ENCODE measurements at places on chromosomes 12 and 14. TPM values are rescaled to one million over a fixed set of nuclear protein-coding genes. Genes with fewer than 3 reads are reported as not detected.

GRCh38 chr14:61646366-61647116, 48.8 kb upstream of the HIF1A start:
- DNase-seq = no peak

GRCh38 chr12:32105986-32106516, 596 bp upstream of the BICD1 start:
- no peak for DNase-seq

- peak; percentile 65 for DNase-seq
Measured at GRCh38 chr12:84696908-84697540, 215.6 kb downstream of the SLC6A15 start.

DNA sequence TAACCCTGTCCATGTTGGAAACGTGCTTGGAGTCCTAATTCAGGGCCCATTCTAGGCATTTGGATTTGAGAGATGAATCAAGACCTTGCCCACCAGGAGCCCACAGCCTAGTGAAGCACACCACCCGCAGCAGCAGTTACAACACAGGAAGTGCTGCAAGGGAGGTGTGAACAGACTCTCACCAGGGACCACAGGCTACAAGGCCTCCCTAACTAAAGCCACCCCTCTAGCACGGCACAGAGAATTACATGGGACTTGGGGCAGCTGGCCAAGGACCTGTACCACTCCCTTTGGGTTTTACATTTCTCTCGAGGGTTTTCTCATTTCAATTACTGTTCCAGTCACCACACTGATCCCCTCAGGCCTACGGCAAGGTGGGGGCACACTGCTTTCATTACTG, 49.5 kb upstream of the FOXN3 start:
- no peak for DNase-seq

GRCh38 chr14:92122351-92122677, 545 bp downstream of the CPSF2 start:
- peak; percentile 71 for DNase-seq

- DNase-seq = peak; percentile 97
Measured at GRCh38 chr12:6765634-6766581, at the start of gene PTMS. Gene PTMS, plus strand, starts transcription at chr12:6766363. Its CDS starts 343 bp downstream, at chr12:6766706.

- peak; percentile 94 for DNase-seq
Measured at GRCh38 chr14:25049568-25050268, at the start of gene STXBP6. Gene STXBP6, minus strand, starts transcription at chr14:25050147. Its CDS starts 75,329 bp downstream, at chr14:24974818.

DNA sequence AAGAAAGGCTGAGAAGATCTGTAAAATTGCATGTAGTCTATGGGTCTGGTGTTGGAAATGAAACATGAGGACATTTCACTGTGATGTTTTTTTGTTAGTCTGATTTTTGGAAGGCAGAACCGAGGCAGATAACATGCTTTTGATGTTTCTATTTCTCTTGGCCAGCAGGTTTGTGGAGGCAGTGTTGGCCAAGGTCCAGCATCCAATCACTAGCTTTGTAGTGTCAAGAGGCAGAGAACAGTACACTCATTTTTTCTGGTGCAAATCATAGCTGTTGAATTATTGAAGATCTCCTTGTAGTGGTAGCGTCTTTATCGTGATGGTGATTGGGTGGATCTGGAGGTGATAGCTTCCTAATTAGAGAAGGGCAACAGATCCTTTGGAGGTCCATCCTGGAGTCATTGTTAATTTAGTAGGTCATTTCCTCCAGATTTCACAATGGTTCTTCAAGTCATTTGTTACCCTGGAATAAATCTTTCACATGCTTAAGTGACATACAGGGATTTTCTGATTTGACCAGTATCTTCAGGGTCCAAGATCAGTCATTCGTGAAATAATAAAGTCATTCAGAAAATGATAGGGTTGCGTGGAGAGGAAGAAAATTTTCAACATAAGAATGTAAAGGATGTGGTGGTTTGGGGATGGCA, 252.4 kb upstream of the CPNE8 start:
- DNase-seq = no peak

- DNase-seq = no peak
Measured at GRCh38 chr14:105417690-105418121, 1.9 kb upstream of the MTA1 start.

GRCh38 chr12:76288218-76288617, 60.0 kb downstream of the BBS10 start:
- DNase-seq = no peak

- DNase-seq = no peak
Measured at GRCh38 chr12:105832021-105832420, 306.7 kb downstream of the NUAK1 start.

- DNase-seq = peak; percentile 85
Measured at GRCh38 chr12:84502907-84503787, 409.5 kb downstream of the SLC6A15 start.

DNA sequence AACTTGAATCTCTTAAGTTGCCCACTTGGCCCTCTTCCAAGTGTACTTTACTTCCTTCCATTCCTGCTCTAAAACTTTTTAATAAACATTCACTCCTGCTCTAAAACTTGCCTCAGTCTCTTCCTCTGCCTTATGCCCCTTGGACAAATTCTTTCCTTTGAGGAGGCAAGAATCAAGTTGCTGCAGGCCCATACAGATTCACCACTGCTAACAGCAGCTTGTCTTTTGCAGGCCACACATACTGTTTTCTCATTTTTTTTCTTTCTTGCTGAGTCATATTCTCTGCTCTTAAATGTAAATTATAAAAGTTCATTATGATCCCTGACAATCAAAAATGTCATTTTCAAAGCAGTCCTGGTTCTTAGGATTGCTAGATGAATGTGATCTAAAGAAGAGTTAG, 1820.8 kb upstream of the FLRT2 start:
- no peak for DNase-seq

DNA sequence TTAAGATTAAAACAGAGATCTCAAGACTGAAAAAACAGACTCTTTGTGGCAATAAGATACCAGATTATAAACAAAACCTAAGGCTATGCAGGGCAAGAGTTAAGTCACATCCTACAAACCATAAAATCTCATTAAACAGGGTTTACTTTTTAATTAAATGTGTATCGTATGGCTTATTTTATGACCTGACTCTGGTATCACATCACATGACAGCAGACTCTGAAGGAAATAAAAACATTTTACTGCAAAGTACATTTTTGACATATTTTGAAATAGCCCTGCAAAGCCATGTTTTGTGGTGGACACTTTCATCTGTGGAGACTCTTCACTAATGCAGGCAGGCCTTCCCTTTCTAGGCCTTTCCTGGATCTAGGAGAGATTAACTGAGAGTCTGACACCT, 327.6 kb upstream of the CLEC14A start:
- no peak for DNase-seq

IGF1 gene
- 26.5 TPM for total RNA-seq

PMEL gene
- 0.62 TPM for total RNA-seq

ENTPD5 gene
- total RNA-seq = 10.4 TPM

RERGL gene
- total RNA-seq = 0.49 TPM

OASL gene
- 0.09 TPM for total RNA-seq

RNF212B gene
- not detected for total RNA-seq

LRP1-AS gene
- total RNA-seq = 0.66 TPM

SLIRP gene
- 180 TPM for total RNA-seq

Data from muscle of leg (tissue), 16 donors.